ENCODE measurements at places on chromosomes 11 and 22.
A peak's percentile ranks its signal among the peaks of the same experiment; 100 is the strongest.

DNA sequence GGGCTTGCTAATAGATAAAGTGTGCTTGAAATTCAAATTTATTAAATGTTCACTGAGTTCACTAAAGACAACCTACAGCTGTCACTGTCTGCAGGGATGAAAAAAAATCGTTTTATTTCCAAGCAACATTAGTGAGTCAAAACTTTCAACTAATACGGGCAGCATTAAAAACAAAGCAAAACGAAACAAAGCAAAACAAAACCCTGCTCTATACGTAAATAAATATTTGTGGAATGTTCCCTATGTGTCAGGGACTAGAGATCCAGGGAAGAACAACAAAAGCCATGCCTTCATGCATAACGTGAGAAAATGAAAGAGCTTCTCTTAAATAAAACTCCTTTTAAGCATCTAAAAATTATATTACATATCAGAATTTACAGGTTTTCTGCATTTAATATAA is 553 bp downstream of the NAALAD2 start:
- DNase-seq, result no peak

GRCh38 chr22:17797721-17798559 is 23.7 kb upstream of the BID start:
- no peak for DNase-seq

GRCh38 chr11:120168960-120169681 is 31.2 kb upstream of the TRIM29 start:
- peak; percentile 74 for DNase-seq

DNA sequence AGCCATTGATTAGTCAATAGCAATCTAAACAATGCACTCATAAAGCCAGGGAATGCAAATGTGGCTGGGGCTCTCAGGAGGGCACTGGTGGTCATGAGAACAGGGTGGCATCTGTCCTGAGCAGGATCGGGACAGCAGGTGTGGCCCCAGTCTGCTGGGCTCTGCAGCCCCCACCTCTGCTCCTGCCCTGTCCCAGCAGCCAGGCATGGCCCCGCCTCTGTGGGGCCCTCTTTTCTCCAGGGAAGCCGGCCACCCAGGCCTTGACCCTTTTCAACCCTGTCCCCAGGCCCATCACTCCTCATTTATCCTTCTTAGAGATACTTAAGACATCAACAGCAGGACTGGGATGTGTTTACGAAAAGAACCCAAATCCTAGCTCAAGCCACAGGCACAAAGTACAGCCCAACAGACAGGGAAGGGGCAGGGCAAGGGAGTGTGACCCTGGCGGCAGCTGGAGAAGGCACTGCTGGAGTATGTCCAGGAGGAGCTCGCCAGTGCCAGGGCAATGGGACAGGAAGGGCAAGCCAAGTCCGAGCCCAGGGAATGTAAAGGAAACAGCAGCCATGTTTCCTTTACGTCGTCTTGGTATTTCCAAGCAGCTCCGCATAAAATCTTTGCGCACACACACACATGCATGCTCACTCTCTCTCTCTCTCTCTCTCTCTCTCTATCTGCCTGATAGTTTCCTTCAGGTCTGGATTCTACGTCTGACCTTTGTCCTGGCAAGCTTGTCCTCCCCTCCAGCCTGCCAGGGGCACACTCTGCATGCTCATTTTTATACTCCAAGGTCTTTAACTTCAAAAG is 59.9 kb downstream of the DGCR2 start:
- peak; percentile 82 for DNase-seq

DNA sequence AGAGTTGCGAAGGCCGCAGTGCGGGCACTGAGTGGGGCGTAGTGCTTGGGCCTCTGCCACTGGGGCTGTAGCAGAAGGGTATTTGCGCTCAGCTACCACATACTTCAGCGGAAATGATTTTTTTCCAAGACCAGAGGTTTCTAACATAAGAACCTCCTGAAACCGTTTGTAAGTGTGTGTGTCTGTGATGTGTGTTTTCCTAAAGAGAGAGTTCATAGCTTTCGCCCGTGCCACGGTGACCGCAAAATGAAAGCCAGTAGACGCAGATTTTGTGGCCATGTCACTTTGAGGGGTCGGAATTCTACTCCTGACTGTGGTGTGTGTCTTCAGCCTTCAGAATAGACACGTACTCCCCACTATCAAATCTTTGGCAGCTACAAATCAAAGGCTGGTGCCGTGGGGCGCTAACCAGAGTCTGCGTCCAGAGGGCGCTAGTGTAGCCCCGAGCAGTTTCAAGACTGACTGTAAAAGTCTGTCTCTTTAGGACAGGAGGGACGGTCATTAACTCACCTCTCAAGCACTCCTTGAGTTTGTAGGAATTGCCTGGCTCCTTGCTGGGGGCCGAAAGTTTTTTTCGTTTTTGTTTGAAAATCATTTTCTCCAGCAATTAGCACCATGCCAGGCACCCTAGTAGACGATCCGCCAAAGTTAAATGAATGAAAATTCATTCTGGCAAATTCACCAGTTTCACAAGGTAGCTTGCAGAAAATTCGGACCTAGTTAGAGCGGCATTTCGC is 2.5 kb upstream of the CALCA start:
- DNase-seq, result peak; percentile 52

GRCh38 chr22:43945632-43946383 is 9.4 kb upstream of the SAMM50 start:
- peak; percentile 80 for DNase-seq

GRCh38 chr11:126337126-126337473 is 18.4 kb upstream of the ST3GAL4 start:
- no peak for DNase-seq

GRCh38 chr11:92050305-92050704 is 174.3 kb upstream of the FAT3 start:
- DNase-seq, result no peak

- DNase-seq, result no peak
These were observed 14.5 kb downstream of the USP35 start for GRCh38 chr11:78203184-78203583.

- no peak for DNase-seq
These were observed 21.6 kb downstream of the SLC6A5 start for GRCh38 chr11:20620988-20621387.

GRCh38 chr11:108858622-108859021 is 193.8 kb downstream of the DDX10 start:
- no peak for DNase-seq

DNA sequence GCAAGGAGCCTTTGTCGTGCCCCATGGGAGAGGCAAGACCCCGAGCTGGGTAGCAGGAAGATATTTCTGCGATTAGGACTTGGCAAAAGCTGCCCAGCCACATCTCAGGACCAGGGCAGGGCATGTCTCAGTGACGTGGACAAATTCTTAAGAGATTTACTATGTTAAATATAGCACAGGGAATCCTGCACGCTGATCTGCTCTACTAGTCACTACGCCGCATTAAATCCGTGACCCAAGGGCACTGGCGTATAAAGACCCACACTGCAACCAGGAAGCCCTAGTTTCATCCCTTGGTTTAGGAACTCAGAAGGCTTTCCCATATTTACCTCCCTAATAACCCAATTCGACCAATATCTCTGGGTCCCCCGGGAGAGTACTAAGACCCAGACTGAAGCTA is 35.1 kb downstream of the AP1B1 start:
- peak; percentile 62 for DNase-seq

DNA sequence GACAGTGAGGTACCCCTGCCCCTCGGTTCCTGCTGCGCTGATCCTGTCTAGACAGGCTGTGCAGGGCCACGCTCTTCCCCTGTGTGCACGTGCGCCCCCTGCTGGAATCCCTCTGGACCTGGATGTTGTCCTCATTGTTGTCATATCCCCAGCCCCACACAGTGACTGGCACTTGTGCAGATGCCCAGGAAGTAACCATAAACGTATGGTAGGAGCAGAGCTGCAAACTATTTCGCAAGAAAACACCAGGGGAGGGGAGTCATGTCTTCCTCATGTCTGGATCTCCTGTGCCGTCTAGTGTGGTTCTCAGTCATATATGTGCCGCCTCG is 114.7 kb downstream of the CRYBB2 start:
- peak; percentile 93 for DNase-seq

Data from WERI-Rb-1 (cell line).